ENCODE measurements at places on chromosomes 4 and X.
A peak's percentile ranks its signal among the peaks of the same experiment; 100 is the strongest.

GRCh38 chr4:123325241-123325681 is 71.3 kb upstream of the SPRY1 start:
- no peak for DNase-seq

- no peak for DNase-seq
These were observed 129.0 kb downstream of the PPP3CA start for GRCh38 chr4:101218346-101218745.

DNA sequence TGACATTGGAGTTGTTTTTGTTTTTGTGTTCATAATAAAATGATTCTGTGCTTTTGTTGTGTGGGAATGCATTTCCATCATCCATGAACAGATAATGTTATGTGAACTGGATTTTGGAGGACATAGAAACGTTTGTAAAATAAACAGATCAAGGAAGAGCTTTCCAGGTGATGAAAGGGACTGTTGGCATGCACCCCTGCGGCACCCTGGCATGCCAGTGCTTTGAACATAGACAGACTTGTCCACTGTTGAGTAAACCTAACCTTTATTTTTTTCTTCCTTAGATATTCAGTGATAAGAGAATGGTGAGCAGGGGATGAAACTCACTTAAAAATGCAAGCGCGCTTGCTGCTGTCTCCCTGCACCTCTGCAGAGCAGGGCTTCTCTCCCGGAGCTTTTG is 59.8 kb downstream of the TRAPPC11 start:
- no peak for DNase-seq

- DNase-seq: no peak
These were observed 100.2 kb downstream of the PDLIM5 start for GRCh38 chr4:94551643-94552564.

DNA sequence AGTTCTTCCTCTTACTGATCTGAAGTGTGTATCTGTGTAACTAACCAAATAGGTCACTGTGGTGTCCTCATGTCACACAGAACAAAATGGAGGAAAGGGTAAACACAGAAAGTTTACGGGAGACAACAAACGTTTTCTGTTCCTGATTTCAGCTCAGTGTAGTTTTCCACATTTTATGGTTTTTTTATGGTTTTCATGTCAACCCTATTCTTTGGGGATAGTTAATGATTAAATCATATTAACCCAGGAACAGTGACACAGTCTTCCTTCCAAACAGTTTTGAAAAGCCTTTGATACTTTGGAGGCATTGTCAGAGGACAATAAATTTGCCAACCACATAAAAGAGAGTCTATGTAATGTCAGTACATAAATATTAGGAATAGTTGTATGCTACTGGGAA is 4.2 kb downstream of the LNX1 start:
- no peak for DNase-seq

DNA sequence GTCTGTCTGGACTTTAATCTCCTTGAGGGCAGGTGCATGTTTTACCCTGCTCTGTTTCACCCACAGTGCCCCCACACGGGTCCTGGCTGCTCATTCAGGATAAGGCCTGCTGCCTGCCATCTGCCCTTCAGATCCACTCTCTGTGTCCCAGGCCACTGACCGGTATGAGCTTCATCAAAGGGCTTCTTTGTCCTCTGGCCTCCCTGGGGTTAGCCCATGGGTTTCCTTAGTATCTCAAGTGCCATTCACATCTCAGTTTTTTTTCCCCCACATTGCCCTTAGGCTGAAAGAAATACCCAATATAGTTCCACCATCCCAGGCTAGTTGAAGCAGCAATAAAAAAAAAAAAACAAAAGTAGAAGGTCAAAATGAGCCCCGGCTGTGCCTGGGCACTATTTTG is 9.3 kb downstream of the CD99L2 start:
- peak; percentile 2 for DNase-seq

- no peak for DNase-seq
These were observed 130.7 kb downstream of the NR3C2 start for GRCh38 chr4:148311526-148311925.

Measured in amygdala (tissue), 56 donors.